ENCODE measurements at places on chromosomes 2 and 18.
A peak's percentile ranks its signal among the peaks of the same experiment; 100 is the strongest.

GRCh38 chr2:239938651-239939486, 86.3 kb downstream of the NDUFA10 start:
- no peak for DNase-seq

DNA sequence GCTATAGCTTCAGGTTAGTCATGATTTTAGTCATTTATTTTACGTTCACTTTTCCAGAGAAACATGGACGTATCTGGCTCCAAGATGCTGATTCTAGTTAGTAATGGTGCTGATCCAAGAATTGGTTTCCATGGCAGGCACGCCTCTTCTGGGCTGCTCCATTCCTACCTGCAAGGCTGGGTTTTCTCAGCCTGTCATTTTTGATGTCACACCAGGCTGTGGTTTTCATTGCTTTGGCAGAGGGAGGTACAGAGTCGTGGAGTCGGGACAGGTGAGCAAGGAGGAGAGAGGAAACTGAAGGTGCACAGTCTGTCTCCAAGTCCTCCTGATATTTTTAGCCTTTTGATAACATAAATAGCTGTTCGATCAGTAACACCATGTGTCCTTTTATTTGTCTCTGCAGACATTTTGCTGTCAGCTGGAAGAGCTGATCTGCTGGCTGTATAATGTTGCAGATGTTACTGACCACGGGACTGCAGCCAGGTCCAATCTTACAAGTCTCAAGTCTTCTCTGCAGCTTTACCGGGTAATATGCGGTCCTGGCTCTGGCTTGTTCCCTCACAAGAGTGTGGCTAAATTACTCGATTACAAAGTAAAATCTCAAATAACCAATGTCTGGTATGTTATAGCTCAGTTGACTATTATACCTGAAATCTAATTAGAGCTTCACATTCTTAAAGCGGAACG, 17.8 kb downstream of the CEP68 start:
- DNase-seq: no peak

GRCh38 chr2:38866773-38867443, 8.8 kb downstream of the DHX57 start:
- DNase-seq: peak; percentile 35

DNA sequence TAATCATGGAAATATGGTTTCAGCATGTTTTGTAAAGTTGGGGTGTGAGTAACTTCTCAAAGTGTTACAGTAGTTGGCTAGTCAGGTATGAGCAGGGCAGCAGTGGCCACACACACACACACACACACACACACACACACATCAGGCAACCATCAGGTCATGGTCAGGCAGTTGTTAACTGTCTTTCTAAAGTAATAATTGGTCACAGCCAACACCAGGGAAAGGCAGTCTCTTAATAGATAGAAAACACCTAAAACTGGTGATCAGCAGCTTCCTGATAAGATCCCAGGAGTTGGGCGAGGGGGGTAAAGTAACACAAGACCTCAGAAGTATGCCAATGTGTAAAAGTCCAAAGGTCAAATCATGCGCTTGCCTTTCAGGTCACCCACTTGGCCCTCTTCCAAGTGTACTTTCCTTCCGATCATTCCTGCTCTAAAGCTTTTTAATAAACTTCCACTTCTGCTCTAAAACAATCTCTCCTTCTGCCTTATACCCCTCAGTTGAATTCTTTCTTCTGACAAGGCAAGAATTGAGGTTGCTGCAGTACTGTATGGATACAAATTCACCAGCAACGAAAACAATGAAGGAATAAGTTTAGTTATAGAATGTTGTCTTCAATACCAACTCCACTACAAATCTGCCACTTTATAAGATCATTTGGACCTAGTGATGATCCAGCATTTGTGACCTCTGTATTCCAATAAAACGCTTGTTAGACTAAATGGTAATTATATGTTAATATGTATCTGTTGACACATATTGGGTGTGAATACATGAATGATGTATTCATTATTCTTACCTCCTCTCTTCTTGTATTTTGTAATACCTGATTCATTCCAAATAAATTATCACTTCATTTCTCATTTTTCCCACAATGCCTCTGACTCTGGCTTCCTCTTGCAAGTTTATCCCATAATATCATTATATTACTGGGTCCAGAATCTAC, 254.3 kb downstream of the METTL4 start:
- DNase-seq: no peak

GRCh38 chr2:55490554-55490953, 29.0 kb upstream of the CFAP36 start:
- DNase-seq: no peak

GRCh38 chr2:129443235-129443864, 536.1 kb upstream of the RAB6C start:
- DNase-seq: no peak

GRCh38 chr2:184906160-184906559, 307.8 kb downstream of the ZNF804A start:
- DNase-seq: no peak

DNA sequence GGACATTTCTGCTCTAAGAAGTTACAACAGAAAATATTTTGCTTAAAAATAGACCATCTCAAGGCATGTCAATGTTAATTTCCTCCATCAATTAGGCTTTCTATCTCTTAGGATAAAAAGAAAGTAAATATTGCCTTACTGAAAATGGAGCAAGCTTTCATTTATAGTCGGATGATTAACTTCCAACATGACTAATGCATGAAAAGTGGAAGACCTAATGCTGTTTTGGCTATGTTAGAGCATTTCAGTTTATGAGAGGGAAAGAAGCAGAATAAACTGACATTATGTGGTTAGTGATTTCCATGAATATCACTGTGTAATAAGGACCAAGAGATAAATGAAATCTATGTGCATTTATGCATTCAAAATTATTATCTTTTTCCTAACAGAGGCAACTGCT, 475.2 kb upstream of the UBE2E3 start:
- DNase-seq: no peak

- DNase-seq: no peak
These were observed 72.1 kb downstream of the NRP2 start for GRCh38 chr2:205754285-205754923.

DNA sequence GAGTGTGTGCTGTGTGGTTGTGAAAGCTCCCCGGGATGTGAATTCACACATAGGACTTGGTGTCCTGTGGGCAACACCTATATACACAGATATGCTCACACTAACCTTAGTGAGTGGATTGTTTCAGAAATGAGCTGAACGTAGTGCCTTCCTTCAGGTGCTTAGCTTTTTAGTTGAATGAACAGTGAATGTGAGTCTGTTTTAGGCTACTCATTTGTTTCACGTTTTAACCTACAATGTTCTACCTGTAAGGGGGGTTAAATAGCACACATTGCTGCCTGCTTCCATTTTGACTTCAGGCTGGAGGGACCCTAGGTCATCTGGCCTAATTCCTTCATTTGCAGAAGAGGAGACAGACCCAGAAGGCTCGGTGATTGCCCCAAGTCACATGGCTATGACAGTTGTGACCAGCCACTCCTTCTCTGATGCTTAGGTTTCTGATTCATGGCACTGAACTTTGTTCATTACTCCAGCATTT, 1.0 kb downstream of the PLEK start:
- no peak for DNase-seq

GRCh38 chr18:11986061-11986460, 4.8 kb downstream of the IMPA2 start:
- DNase-seq: no peak

GRCh38 chr2:159444754-159445153, 158.3 kb upstream of the WDSUB1 start:
- no peak for DNase-seq

Measured in activated CD4-positive, alpha-beta T cell treated with anti-CD3 and anti-CD28 coated beads, Interleukin-2, Interleukin-4, amounts not matched to agents 100 ng/mL and 50 ng/mL, durations not matched to agents 16 hours and 8 hours (primary cell).